ENCODE measurements at places on chromosomes 4 and X.
A peak's percentile ranks its signal among the peaks of the same experiment; 100 is the strongest.

DNA sequence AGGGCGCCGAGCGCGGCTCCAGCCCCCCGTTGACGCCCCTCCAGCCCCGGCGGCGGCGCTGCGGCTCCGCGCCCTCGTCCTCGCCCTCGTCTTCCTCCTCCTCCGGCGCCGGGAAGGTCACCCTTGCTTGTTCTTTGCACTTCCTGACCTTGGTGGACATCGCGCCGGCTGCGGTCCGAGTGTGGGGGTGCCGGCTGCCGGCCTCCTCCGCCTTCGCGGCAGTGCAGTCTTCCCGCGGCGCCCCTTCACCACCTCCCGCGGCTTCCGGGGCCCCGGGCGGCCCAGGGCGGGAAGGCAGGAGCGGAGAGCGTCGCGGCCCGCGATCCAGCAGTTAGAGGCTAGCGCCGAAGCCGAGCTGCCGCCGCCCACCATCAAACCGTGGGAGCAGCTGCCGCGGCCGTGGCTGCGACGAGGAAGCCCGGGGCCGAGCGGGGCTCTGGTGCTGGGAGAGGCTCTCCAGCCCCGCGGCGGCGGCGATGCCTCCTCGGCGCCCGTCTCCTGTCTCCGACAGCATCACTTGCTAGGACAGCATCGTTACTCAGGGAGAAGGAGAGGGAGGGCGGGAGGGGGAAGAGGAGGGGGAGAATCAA lies at the start of gene TRPC3:
Gene TRPC3 (minus strand): TSS at position 540 of the 590 bp plus-strand sequence. CDS start 380 bp downstream, at position 160.
- no peak for DNase-seq

DNA sequence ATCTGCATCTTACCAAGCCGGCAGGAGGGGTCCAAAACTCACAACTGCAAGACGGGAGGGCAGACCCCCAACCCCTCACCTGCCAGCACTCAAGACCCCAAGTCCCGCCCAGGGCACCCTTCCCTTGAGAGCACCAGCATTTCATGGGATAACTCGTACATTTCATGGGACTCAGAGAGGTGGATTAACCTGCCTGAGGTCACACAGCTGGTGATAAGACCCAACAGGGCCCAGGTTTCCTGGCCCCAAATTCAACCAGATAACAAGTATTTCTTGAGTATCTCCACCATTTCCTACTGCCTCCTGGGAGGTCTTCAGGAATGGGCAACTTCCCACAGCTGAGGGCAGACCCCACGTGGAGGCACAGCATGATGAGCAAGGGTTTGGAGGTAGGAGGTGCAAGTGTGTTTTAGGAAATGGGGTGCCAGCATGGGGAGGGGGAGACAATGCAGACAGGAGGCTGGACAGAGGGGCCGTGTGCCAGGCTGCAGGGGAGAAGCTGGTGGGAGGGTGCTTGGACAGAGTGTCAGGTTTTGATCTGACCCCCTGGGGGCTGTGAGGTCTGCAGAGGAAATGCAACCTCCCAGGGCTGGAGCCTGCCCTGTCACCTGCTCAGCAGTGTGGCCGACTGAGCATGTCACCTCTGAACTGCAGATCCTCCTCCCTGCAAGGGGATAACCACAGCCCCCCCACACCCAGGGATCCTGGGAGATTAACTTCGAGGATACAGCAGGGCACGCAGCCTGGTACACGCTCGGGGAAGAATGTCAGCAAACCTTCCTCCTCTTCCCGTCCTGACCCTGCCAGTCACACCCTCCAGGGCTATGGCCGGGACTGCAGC lies 4.4 kb downstream of the ADRA2C start:
- no peak for DNase-seq

- no peak for DNase-seq
Measured at GRCh38 chrX:13293700-13294099, 26.2 kb downstream of the ATXN3L start.

GRCh38 chr4:100086766-100087431 lies 103.4 kb downstream of the DDIT4L start:
- no peak for DNase-seq

DNA sequence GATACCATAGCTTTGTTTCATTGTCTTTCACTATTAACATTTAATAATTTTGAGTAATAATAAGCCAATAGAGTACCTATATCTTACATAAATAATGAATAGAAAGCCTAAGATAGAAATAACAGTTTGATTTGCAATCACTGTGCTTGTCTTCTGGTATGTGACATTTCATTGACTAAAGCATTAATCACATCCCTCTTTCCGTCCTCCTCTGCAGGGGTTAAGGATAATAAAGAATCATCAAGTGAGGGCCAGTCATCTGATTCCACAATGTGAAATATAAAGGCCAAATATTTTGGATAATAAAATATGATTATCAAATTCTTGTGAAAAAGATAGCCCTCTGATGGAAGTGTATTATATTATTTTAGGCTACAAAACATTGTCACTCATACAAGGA lies 2073.4 kb downstream of the ARAP2 start:
- no peak for DNase-seq

DNA sequence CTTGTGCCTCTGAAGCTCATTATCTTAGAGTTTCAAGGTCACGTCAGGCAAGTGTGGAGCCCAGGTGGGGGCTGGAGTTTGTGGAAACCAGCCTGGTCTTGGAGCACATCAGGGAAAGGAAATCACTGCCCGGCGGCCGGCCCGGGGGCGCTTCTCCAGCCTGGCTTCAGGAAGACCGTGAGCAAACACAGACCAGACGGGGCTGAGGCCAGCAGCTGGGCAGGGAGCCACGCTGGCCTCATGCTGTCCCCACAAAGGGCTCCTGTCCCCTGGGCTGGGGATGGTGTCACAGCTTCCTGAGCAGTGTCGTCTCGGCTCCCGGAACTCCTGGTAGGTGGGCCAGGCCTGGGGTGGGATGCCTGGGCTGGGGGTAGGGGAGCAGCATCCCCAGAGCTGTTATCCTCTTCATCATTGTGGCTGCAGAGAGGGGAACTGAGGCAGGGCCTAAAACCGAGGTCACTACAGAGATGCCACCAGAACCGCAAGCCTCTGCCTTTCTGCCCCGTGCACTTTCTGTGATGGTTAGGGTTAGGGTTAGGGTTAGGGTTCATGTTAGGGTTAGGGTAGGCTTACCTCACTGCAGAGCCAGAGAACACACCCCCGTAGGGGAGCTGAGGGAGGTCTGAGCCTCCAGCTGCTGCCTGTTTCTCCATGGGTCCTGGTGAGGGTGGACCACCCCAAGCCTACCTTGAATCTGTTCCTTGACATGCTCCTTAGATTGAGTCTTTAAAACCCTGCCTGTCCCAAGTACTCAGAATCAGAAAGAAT lies 77.5 kb downstream of the HTRA3 start:
- no peak for DNase-seq

GRCh38 chr4:108045687-108046024 lies 56.0 kb downstream of the HADH start:
- DNase-seq = no peak

DNA sequence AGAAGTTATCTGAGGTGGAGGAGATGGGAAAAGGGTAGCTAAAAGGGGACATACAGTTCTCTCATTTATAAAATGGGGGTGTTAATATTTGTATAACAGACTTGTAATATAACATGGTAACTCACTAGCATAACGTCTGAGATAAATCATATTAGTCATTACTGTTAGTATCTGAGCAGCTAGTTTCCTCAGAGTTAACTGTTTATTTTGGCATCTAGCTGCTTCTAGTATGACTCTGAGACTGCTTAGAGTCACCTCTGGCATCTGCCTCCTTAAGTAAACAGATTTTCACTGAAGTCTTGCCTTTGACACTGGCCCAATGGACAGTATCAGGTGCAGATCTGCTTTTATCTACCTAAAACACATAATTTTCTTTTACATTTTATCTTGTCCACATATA lies 58.1 kb downstream of the SLC30A9 start:
- peak; percentile 8 for DNase-seq

Data from H4 (cell line).